Activated naive CD4-positive, alpha-beta T cell treated with anti-CD3 and anti-CD28 coated beads, Interleukin-2, amount 50 U/mL, for 72 hours (primary cell): ENCODE measurements at places on chromosomes 2 and 18. TPM values are rescaled to one million over a fixed set of nuclear protein-coding genes. Genes with fewer than 3 reads are reported as not detected.

SLC9A4 gene
- 0.23 TPM for total RNA-seq

LCT gene
- 0.11 TPM for total RNA-seq

ATOH8 gene
- not detected for total RNA-seq

ABCA12 gene
- not detected for total RNA-seq

IFIH1 gene
- 29.2 TPM for total RNA-seq

HSPE1 gene
- total RNA-seq: 264 TPM

ARHGAP25 gene
- total RNA-seq: 43.0 TPM

ANKRD36 gene
- 46.2 TPM for total RNA-seq

GRCh38 chr2:226378753-226379705 is 420.6 kb downstream of the IRS1 start:
- DNase-seq: no peak

- DNase-seq: no peak
These were observed 104.3 kb downstream of the TTC27 start for GRCh38 chr2:32732120-32732519.

GRCh38 chr2:184830531-184830930 is 232.2 kb downstream of the ZNF804A start:
- no peak for DNase-seq

DNA sequence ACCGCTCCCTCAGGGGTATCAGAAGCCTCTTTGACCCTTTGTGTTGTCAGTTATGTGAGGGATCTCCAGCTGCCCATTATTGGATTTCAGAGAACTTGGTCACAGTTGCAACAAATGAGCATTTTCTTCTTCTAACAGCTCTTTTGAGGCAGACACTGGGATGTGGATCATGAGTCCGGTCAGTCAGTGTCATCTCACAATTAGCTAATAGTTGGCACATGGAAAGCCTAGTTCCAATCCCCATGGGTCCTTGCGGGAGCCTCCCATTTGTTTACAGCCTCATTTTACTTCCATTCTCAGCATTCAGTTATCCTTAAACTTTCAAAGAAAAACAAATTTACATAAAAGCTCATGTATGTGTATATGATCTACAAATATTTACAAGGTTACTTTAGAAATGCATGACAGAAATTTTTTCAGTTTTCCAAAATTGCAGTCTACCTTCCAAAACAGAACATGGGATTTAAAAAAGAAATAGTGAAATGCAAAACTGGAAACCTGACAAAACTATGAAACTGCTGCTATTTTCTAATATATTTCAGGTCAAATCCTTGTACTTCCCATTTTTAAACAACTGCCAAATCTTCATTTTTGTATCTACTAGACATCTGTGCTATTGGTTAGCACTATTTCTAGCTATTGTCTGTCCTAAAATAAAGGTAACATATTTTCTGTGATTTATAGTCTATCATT is 547.1 kb upstream of the ZEB2 start:
- no peak for DNase-seq

GRCh38 chr18:69934601-69935265 is 12.9 kb downstream of the CD226 start:
- DNase-seq: no peak

GRCh38 chr2:26805241-26805676 is 19.4 kb downstream of the CENPA start:
- no peak for DNase-seq

- no peak for DNase-seq
These were observed 23.1 kb upstream of the INSIG2 start for GRCh38 chr2:118065015-118065706.

- DNase-seq: no peak
These were observed 97.3 kb downstream of the DOCK10 start for GRCh38 chr2:224944707-224945547.

GRCh38 chr2:133045787-133046186 is 375.8 kb upstream of the LYPD1 start:
- no peak for DNase-seq

GRCh38 chr18:5546660-5547059 is 2.9 kb upstream of the EPB41L3 start:
- no peak for DNase-seq

DNA sequence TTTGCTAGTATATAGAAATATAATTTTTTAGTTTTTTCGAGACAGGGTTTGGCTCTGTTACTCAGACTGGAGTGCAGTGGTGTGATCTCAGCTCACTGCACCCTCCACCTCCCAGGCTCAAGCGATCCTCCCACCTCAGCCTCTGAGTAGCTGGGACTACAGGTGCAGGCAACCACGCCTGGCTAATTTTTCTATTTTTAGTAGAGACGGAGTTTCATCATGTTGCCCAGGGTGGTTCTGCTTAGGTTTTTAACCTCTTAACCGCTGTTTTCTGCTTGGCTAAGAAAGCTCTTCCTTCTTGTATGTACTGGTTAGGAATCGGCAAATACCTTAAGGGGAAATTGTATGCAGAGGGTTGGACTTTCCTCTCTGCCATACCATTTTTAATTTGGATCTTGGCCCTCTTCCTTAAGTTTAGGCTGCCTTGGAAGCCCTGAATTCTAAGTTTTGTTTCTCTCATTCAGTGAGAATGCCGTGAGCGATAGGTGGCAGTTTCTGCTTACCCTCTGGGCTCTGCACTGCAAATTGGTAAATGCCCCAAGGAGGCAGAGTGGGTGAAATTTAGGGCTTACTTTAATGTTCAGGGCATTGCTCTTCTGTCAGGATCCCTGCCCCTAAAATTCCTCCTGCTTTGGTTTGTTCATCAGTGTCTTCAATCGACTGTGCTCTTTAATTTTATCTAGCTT is 32.3 kb downstream of the EML6 start:
- DNase-seq: no peak

- DNase-seq: no peak
These were observed 11.9 kb downstream of the GPN1 start for GRCh38 chr2:27640722-27641245.

- DNase-seq: no peak
These were observed 3.6 kb upstream of the LCT start for GRCh38 chr2:135840601-135841000.

GRCh38 chr2:183522489-183523266 is 398.4 kb downstream of the NUP35 start:
- DNase-seq: no peak

GRCh38 chr2:205077159-205077558 is 531.9 kb downstream of the PARD3B start:
- DNase-seq: no peak

- no peak for DNase-seq
These were observed 157.1 kb downstream of the GBX2 start for GRCh38 chr2:236010920-236011685.

GRCh38 chr18:23115683-23116096 is 19.6 kb upstream of the CABLES1 start:
- no peak for DNase-seq

- DNase-seq: no peak
These were observed 119.6 kb downstream of the FAM210A start for GRCh38 chr18:13606604-13607254.
